ENCODE measurements at places on chromosomes 1 and 21.

DNA sequence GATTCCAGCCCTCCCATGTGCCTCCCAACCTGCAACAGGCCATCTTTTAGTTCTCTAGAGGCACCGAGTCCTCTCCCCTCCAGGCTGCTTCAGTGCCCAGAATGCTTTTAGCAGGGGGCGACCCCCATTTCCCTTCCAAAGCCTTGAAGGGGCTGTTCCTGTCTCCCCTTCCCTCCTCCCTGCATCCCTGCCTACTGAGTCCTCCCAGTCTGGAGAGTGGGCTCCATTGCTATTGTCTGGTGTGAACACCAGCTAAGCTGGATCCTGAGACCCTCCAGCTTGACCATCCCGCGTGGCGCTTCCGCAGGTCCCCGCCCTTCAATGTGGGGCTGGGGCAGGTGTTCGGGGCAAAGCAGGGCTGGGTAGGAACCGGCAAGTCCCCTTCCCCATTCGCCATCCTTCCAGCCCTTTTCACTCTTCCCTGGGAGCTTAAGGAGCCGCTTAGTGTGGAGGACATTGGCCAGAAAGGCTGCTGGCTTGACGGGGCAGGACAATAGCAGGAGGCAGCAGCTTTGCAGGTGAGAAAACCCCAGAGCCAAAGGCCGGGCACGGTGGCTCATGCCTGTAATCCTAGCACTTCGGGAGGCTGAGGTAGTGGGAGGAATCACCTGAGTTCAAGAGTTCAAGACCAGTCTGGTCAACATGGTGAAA is 32.2 kb downstream of the PADI6 start:
- no peak for DNase-seq

DNA sequence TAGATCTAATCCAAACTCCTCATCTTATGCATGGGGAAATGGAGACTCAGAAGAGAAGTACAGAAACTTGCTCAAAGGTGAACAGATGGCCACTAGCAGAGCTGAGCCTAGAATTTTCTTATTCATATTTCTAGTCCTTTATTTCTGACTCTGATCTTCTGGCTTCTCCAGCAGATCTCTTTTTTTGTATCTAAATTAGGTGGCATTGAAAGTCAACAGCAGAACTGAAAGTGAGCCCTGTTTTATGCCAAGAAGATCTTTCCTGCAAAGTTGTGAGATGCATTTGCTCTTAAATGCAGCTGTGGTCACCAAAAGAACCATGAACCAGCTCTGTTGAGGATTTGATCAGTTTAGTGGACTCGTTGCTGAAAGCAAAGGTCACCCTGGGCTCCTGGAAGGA is 75.5 kb downstream of the KAZN start:
- DNase-seq, result no peak

- no peak for DNase-seq
Observed at GRCh38 chr21:35036465-35037383, 12.4 kb downstream of the RUNX1 start.

- DNase-seq, result no peak
Observed at GRCh38 chr1:190373705-190374336, 103.8 kb downstream of the BRINP3 start.

DNA sequence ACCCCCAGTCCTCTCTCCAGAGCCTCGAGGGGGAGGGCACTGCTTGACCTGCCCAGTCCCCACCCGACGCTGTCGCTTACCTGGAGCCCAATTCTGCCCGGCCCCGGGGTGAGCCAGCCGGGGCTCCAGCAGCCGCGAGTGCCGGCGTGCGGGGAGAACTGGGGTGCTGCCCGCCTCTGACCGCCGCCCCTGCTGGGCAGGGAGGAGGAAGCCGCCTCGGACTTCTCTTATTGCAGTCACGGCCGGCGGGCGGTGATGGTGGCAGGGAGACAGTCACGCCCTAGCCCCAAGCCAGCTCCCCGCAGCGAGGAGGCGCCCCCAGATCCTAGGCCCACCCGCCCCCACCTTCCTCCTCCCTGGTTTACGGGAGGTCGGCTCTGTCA is at the start of gene FGR:
Gene FGR, minus strand, starts transcription at position 201 of the 383 bp plus-strand sequence. CDS start 11,269 bp downstream, outside the sequence.
- no peak for DNase-seq

Measured in stimulated activated naive CD4-positive, alpha-beta T cell treated with Interleukin-2 at 50 U/mL for 16 hours (primary cell).